ENCODE measurements at places on chromosomes 4 and X.

- no peak for DNase-seq
These were observed 341.0 kb upstream of the GATB start for GRCh38 chr4:152101556-152102435.

- DNase-seq: no peak
These were observed 14.8 kb downstream of the HOPX start for GRCh38 chr4:56666279-56666678.

DNA sequence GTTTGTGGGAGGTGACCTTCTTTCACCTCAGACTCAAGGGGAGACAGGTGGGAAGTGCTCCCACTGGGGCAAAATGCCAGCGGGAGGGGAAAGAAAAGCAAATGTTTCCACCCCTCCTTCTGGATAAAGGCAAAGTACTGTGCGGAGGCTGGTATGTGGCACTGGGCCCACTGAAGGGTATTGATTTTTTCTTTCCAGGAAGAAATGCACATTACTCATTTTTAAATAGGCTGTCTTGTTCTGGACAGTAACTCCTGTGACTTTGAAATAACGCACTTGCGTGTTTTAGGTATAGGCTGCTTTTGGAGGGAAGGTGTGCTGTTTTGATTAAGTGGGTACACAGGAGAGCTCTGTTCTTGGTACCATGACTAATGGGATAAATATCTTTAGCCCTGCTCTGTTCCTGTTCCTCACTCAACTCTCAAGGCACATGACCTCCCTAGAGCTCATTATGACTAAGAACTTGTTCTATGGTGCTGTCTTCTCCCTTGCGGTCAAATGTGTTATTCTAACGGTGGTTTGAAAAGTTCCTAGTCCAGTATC lies 40.7 kb upstream of the MBTPS2 start:
- no peak for DNase-seq

DNA sequence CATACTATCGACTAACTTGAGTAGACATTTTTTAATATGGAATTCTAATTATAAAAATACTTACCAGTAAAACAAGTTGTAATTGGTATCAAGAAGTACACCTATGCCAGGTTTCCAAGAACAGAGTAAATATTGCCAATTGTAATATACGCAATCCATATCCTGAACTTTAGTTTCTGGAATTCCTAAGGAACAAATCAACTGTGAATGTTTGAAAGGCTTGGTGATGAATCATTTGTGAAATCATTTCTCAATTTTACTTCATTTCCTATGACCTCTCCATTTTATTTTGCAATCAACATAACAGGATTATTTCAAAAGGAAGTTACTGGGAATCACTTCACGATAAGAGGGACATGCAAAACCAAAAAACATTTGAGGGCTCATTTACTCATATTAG lies 3.7 kb downstream of the IL13RA2 start:
- no peak for DNase-seq

- no peak for DNase-seq
These were observed 110.9 kb upstream of the BMP2K start for GRCh38 chr4:78665216-78665770.
